ENCODE measurements at places on chromosomes 13 and 19. TPM values are rescaled to one million over a fixed set of nuclear protein-coding genes. Genes with fewer than 3 reads are reported as not detected.

DNA sequence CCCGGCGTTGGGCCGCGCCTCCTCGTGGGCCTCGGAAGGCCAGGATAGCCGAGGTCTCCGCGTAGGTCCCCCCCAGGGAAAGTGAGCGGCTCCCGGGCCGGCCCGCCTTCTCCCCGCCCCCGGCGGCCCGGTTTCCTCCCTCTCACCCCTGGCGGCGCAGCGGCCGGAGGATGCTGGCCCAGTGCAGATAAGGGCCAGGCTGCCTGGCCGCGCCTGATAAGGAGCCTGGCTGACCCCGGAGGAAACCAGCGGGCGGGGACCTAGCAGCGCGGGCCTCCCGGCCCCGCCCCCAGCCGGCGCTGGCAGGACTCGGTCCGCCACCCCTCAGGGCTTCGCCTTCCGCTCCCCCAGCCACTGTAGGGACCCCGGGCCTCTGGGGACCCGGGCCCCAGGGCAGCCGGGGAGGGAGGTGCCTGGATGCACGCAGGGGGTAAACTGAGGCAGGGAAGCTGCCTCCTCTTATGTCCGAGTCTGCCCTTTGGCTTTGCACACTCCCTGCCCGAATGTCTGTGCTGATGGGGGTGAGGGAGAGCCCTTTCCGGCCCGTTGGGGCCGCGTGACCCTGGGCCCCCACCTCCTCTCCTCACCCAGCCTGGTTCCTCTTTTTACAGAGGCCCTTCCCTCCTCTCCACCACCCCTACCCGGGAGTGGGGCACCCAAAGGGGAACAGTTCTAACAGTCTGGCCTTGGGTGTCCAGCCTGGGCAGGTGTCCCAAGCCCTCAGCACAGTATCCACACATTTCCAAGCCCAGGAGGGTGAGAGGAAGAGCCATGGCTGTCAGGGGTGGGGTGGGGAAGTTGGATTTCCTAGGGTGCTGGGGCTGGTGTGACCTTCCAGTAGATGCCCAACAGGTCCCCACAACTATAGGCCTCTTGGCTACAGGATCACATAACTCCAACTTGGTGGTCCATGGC, at the start of gene LYL1:
LYL1 (minus strand) TSS at position 193 of the 915 bp plus-strand sequence. CDS start 1,687 bp downstream, outside the sequence.
- H3K4me1 ChIP-seq: no peaks in the 10 kb centered on the region
- H3K36me3 ChIP-seq: no peaks in the 10 kb centered on the region
- peak; percentile 90 for DNase-seq

- no peaks in the 10 kb centered on the region for H3K4me1 ChIP-seq
- no peak overlapping the region for H3K27ac ChIP-seq
- no peaks in the 10 kb centered on the region for H3K27me3 ChIP-seq
- H3K4me3 ChIP-seq: peak overlapping the region; percentile 76
- H3K36me3 ChIP-seq: peaks cover 10% of the 10 kb centered on the region
- DNase-seq: peak; percentile 100
Observed at GRCh38 chr19:39031368-39032062, 834 bp downstream of the FBXO27 start.

GRCh38 chr19:7545300-7545699, 9.8 kb downstream of the PNPLA6 start:
- peaks cover 27% of the 10 kb centered on the region for H3K36me3 ChIP-seq
- no peak overlapping the region for H3K27ac ChIP-seq
- no peaks in the 10 kb centered on the region for H3K27me3 ChIP-seq
- no peak for DNase-seq
- no peak overlapping the region for H3K4me3 ChIP-seq
- H3K4me1 ChIP-seq: no peaks in the 10 kb centered on the region

DNA sequence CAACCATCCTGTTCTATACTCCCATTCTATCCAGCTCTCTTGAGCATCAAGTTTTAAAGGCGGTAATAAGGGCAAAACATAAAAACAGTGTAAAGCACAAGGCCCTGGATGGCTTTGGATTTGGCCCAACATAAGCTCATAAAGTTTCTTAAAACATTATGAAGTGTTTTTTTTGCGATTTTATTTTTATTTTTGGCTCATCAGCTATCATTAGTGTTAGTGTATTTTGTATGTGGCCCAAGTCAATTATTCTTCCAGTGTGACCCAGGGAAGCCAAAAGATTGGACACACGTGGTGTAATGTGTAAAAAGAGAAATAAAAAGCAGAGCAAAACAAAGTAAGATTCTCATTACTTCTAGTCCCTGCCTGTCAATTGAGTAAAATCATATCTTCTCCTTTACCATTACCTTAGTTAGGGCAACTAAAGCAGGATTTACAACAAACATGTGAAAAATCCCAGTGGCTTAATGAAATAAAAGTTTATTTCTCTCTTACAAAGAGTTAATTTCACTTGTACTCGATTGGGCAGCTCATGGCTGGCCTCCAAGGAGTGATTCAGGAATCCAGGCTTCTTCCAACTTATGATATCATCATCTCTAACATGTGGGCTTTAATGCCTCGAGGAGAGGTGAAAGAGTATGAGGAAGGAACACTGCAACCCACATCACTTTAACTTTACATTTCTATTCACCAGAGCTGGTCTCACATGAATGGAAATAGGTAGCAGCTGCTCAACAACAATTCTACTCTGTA, 725.2 kb upstream of the SLITRK1 start:
- H3K4me3 ChIP-seq: no peak overlapping the region
- no peaks in the 10 kb centered on the region for H3K27me3 ChIP-seq
- no peaks in the 10 kb centered on the region for H3K36me3 ChIP-seq
- no peak for DNase-seq
- H3K27ac ChIP-seq: no peak overlapping the region
- no peaks in the 10 kb centered on the region for H3K4me1 ChIP-seq

DNA sequence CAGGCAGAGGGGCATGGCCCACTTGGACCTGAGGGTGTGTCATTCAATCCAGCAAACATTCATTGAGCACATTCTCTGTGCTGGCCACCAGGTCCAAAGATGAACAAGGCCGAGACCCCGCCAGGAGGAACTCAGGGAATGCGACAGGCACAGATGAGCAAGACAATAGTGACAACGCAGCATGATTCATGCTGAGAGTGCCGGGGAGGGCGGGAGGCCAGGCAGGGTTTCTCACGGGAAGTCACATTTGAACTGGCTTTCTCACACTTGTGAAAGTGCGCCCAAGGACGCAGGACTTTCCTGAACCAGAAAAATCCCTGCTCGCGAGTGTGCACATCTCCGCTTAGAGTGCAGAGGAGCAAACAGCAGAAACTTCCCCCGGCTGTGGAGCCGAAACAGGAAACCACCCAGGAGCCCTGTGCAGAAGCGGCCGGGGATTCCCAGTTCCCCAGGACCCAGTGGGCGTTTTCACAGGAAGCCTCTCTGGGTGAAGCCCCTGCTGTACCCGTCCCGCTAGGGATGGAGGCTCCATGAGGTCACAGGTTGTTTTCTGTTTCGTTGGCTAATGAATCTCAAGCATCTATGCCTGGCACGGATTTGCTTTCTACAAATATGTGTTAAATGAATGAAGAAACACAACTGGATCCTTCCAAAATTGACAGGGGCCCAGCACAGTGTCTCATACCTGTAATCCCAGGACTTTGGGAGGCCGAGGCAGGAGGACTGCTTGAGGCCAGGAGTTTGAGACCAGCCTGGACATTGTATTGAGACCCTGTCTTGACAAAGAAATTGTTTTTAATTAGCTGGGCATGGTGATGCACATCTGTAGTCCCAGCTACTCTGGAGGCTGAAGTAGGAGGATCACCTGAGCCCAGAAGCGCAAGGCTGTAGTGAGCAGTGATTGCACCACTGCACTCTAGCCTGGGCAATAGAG, 68.4 kb upstream of the TM9SF2 start:
- H3K27me3 ChIP-seq: no peaks in the 10 kb centered on the region
- DNase-seq: peak; percentile 92
- H3K36me3 ChIP-seq: no peaks in the 10 kb centered on the region
- H3K27ac ChIP-seq: no peak overlapping the region
- peak overlapping the region; percentile 10 for H3K4me3 ChIP-seq
- peaks cover 9% of the 10 kb centered on the region for H3K4me1 ChIP-seq

GRCh38 chr13:50588491-50589130, 254.9 kb downstream of the DLEU7 start:
- H3K27ac ChIP-seq: no peak overlapping the region
- DNase-seq: no peak
- H3K4me3 ChIP-seq: no peak overlapping the region
- no peaks in the 10 kb centered on the region for H3K27me3 ChIP-seq
- H3K4me1 ChIP-seq: no peaks in the 10 kb centered on the region

- no peaks in the 10 kb centered on the region for H3K4me1 ChIP-seq
- no peak overlapping the region for H3K4me3 ChIP-seq
- H3K27ac ChIP-seq: no peak overlapping the region
- DNase-seq: no peak
Observed at GRCh38 chr13:111158136-111158805, 43.2 kb downstream of the ARHGEF7 start.

- H3K36me3 ChIP-seq: peaks cover 35% of the 10 kb centered on the region
- DNase-seq: peak; percentile 82
Observed at GRCh38 chr19:44848036-44848811, 2.1 kb downstream of the NECTIN2 start.

SERTAD1 gene
- total RNA-seq: 4.1 TPM

OR7D2 gene
- total RNA-seq: 0.41 TPM

IQCN gene
- 3.3 TPM for total RNA-seq

ATG4D gene
- total RNA-seq: 43.4 TPM

CLIP3 gene
- 19.7 TPM for total RNA-seq

CALR3 gene
- total RNA-seq: 0.35 TPM
